ENCODE measurements at places on chromosomes 13 and 19. TPM values are rescaled to one million over a fixed set of nuclear protein-coding genes. Genes with fewer than 3 reads are reported as not detected.

DNA sequence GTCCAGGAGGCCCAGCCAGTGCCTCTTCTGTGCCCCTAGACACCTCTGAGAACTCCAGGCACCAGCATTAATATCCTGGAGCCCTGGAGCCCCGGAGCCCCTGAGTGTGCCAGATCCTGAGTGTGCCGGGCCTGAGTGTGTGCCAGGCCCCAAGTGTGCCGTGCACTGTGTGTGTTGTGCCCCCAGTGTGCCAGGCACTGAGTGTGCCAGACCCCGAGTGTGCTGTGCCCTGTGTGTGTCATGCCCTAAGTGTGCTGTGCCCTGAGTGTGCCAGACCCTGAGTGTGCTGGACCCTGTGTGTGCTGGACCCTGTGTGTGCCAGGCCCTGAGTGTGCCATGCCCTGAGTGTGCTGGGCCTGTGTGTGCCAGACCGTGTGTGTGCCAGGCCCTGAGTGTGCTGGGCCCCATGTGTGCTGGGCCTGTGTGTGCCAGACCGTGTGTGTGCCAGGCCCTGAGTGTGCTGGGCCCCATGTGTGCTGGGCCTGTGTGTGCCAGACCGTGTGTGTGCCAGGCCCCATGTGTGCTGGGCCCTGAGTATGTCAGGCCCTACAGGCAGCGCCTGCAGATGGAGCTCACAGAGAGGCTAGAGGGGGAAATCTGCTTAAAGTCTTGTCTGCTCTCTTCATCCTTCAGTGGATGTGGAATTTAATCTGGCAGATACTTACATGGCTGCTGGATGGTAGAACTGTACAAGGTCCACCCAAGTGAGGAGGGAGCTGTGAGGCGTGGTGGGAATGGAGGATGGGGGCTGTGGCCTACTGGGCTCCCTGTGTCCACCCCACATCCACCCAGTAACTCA lies 53.9 kb downstream of the C13orf46 start:
- DNase-seq: no peak

DNA sequence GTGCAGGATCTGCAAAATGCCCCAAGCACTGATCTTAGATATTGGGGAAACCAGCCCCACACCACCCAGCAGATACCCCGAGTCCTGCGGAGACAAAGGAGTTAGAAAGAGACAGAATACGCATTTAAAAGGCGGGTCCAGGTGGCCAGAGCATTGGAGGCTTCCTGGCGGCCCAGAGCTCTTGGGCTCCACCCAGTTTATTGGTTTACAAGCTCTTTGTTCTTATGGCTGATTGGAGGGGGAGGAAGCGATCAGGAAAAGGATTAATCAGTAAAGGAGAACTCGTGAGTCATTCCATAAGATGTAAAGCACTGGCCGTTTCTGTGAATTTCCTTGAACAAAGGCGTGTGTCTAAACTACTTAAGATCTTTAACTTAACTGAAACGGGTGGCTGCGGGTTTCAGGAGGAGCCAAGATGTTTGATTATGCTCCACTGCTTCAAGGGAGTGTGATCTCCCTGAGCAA lies 926 bp downstream of the ZNF587 start:
- DNase-seq: peak; percentile 64

DNA sequence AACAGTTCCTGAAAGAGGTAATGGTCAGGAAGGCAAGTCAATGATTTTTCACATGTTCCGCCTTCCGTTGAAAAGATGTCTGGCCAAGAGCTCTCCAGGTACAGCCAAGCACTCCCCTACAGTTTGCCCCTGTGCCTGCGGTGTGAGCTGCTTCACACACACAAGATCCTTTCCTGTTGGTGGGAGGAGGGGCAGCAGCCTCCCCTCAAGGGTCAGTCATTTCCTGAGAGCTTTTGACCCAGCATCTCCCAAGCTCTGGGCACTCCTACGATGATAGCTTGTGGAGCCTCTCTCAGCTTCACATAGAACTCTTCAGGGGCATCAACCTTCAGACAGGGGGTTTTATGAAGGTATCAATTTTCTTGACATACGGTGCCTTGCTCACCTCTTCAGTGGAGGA lies 86.9 kb downstream of the DOCK9 start:
- no peak for DNase-seq

Gene SHANK1
- total RNA-seq: 4.3 TPM

DNA sequence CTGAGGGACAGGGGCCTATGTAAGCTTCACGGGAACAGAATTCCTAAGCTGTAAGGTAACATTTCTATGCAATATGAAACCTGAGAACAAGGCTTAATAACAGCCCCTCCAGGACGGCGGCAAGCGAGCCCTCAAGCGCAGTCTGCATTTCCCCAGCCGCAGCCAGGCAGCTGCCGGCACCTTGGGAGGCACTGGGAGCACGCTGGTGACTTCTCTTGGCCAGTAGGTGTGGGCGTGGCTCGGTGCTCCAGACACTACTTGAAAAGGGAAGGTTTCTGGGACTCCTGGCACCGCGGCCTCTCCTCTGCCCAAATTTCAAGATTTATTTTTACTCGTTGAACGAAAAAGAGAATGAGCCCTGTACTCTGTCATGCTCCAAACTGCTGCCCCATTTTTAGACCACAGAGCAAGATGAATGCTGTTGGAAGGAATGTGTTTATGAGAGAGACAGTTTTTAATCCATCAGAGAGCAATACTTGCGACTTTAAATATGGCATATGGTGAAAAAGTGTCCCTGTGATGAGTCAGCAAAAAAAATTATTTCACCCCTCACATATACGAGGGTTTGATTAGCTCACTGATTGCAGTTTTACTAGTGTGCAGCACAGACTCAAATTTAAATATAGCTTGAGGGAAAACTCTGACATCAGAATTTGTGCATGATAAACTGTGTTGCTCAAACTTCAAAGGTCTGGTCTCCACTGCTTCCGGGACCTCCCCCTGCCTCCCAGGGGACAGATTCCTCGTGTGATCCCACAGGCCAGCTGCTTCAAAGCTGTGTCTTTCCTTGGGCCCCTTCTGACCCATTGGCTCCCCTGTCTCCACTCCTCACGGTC lies 81.2 kb downstream of the COL4A2 start:
- no peak for DNase-seq

Gene C19orf67
- not detected for total RNA-seq

- DNase-seq: no peak
Measured at GRCh38 chr13:59259165-59260000, 904.3 kb downstream of the DIAPH3 start.

- no peak for DNase-seq
Measured at GRCh38 chr19:33456845-33457220, 64.8 kb downstream of the PEPD start.

DNA sequence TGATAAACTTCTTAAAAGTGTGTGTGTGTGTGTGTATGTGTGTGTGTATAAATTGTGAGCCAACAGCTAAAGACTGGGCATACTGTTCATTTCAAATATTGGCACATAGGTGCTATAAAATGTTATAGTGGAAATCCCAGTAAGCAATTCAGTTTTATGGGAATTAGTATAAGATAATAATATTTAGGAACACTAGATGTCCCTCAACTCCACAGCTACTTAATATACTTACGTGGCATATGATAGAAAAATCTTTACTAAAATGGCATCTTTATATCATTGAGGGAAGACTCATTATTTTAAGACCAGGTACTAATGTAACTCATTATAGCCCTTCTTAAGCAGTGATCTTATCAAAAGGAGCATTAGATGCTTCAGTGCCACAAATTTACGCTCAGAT lies 266.2 kb downstream of the MAB21L1 start:
- no peak for DNase-seq

DNA sequence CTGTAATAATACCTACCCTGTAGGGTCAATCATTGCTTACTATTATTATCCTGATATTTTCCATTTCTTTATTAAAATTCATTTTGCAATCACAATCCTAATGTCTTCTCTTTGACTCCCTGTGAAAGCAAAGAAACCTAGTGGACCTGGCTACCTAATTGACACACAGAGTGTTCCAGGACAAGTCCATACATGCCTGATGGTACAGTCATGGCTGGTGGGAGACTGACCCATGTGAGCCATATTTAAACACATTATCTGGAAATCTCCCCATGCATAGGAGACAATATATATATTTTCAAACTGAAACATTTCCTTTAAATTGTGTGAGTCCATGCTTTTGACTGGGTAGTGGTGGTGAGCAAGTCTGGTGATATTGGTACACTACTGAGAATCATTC lies 230.6 kb upstream of the DACH1 start:
- no peak for DNase-seq

Gene SLC25A42
- 7.1 TPM for total RNA-seq

DNA sequence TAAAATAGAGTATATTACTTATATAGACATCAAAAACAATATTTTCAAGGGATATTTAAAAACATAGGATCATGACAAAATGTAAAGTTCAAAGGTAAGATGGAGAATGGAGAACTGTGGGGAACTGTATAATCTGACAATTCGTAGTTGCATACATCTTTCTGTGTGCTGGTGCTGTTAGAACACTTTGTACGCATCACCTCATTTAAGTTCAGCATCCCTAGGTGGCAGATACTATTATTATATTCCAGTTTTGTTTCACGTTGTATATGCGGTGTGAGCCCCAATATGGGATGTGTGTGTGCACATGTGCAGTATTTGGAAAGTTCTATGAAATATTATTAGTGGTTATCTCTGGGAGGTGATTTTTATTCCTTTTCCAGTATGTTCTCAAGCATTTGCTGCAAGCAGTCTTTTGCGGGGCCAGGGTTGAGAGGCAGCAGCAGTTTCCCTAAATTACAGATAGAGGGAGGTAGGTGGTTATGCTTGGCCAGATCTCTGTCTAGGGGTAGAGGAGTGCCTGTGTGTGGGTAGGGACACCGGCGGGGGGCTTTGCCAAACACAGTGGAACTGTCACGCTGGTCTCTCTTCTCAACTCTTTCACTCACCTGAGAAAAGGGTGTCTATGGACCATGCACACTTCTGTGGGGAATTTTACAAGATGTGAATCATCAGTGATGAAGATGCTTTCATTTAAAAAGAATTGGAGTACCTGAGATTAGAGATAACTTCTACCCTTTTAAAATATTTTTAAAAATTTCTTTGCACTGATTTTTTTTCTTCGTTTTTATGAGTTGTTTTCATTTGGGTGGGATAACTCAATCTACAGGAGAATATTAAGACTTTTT lies 55.6 kb upstream of the ALOX5AP start:
- no peak for DNase-seq

DNA sequence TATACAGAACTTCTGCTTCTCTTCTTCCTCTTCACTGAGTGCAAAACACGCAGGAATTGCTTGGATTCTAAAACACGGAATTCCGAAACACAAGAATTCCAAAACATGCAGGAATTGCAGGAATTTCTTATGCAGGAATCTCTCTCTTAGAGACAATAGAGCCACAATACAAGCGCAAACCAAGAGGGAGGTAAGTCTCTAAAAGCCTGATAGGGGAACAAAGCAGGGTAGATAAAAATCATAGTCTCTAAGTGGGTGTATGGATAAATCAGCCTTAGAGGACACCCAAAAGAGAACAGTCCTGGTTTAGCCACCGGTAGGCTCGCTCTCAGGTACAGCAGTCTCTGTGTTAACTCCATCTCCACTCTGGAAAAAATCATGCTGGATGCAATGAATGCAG lies 112.9 kb downstream of the LHFPL6 start:
- DNase-seq: no peak

DNA sequence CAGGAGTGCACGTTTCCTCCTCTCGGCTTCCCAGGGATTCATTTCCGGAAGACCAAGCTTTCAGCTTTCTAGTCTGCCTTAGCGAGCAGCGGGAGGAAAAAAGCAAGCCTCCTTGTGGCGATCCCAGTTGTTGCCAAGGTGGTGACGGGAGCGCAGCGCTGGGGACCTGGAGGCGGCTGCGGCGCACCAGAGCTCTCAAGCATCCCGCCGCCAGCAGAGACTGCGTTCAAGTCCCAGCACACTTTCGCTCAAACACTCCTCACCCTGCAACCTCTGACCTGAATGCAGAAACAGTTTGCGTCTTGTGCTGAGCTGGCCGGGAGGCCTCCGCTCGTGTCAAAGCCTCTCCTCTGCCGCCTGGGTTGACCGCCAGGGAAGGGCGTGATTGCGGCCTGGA lies 4.9 kb downstream of the GSX1 start:
- no peak for DNase-seq

DNA sequence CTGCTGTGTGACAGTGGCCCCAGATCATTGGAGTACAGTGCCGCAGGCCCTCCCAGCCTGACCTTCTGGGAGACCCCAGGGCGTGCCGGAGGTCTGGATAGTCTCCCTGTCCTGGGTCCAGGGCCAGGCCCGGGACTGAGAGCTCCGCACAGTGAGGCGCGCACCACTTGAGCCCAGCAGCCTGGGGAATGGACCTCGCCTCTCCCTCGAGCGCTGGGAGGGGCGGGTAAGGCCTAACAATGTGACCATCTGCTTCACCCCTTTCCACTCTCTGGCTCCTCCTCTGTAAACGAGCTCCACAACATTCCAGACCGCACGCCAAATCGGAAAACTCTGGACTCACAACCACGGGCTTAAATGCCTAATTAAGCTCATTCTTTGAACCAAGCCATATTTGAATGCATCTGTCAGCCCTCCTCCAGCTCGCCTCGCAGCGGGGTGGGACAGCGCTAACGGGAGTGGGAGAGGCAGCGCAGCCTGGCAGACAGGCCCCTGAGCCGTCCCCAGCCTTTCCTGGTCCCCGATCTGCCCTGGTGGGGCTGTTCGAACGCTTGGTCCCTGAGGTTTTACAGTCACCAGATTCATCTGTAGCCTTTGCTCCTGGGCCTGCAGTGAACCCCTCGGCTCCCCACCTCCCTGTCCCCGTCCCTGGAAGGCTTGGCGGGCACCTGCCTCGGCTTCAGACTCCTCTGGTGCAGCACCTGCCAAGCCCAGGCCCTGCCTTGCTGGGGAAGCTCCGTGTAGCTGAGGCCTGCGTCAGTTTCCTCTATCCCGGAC lies 120.7 kb upstream of the VSTM2B start:
- peak; percentile 61 for DNase-seq

All from urinary bladder (tissue), 4 donors.